GF-D8 (cell line): ENCODE measurements at places on chromosomes 2 and 18.

- no peak for DNase-seq
Measured at GRCh38 chr2:191018643-191019119, 4.7 kb upstream of the STAT1 start.

DNA sequence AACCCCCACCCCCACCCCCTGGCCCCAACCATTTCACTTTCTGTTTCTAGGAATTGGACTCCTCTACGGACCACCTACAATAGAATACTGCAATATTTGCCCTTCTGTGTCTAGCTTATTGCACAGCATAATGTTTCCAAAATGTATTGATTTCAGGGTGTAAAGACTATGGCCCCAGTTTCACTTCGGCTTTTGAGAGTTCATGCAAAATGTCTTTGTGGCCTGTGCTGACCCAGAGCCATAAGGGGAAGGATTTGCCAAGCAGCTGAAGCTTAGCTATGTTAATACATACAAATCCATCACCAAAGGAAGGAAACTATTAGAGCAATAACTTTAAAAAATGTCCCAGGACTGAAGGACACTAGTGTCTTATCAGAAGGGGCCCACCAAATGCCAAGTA, 11.2 kb upstream of the ATP9B start:
- no peak for DNase-seq

- DNase-seq, result no peak
Measured at GRCh38 chr2:79393806-79394484, 118.9 kb upstream of the CTNNA2 start.

GRCh38 chr2:239412905-239413603, 12.2 kb upstream of the HDAC4 start:
- DNase-seq, result no peak

DNA sequence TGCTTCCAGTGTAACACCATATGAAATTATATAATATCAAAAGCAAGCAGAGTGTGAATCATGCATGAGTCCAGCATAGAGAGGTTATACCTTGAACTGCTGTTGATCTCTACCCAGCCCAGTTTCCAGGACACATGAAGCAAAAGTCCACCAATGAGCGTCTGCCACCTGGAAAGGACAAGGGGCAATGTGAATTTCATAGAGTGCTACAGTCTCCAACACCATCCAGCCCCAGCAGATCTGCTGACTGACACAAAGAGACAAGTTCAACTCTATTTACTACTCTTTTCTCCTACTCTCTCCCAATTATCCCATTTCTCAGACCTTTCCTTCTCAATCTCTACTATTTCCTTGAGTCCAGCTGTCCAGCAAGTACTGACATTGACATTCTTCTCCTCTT, 31.8 kb upstream of the RIOK3 start:
- no peak for DNase-seq

DNA sequence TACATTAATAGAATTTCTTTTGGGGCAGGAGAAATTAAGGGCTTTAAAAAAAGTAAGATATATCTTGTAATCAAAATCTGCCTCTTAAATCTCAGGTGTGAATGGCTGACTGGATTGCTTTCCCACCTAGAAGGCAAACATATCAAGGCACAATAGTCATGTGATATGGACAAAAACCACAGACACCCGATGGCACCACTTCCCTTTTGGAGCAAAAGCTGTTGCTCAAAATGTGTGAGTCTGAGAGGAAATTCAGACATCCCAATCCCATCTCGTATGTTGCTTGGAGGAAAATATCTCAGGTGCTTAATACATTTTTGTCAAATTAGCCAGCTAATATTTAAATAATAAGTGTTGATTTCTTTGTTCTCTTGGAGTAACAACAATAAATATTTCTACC, 120.7 kb downstream of the KCNF1 start:
- no peak for DNase-seq

GRCh38 chr18:13175266-13175665, 43.3 kb upstream of the LDLRAD4 start:
- no peak for DNase-seq

- DNase-seq, result no peak
Measured at GRCh38 chr2:38850045-38850444, 25.7 kb downstream of the DHX57 start.

- DNase-seq, result no peak
Measured at GRCh38 chr2:24793761-24794435, 673 bp downstream of the CENPO start.

- no peak for DNase-seq
Measured at GRCh38 chr2:60529785-60530627, 23.4 kb downstream of the BCL11A start.
